Bronchial epithelial cell (primary cell): ENCODE measurements at places on chromosomes 5 and 9. TPM values are rescaled to one million over a fixed set of nuclear protein-coding genes. Genes with fewer than 3 reads are reported as not detected.

Gene HEXB
- 220 and 264 TPM in 2 replicates for total RNA-seq

Gene NIM1K
- total RNA-seq = 0.38 TPM in 1 of 2 replicates, not detected in the other

Gene UBLCP1
- total RNA-seq = 14.5 and 39.3 TPM in 2 replicates

Gene ATP10B
- total RNA-seq = 1.3 and 12.4 TPM in 2 replicates

Gene PDCD1LG2
- total RNA-seq = under 0.01 and 0.64 TPM in 2 replicates

Gene PAEP
- total RNA-seq = not detected in 2 replicates
